Thymus (tissue), 14 donors: ENCODE measurements at places on chromosomes 4 and X. TPM values are rescaled to one million over a fixed set of nuclear protein-coding genes. Genes with fewer than 3 reads are reported as not detected.

DNA sequence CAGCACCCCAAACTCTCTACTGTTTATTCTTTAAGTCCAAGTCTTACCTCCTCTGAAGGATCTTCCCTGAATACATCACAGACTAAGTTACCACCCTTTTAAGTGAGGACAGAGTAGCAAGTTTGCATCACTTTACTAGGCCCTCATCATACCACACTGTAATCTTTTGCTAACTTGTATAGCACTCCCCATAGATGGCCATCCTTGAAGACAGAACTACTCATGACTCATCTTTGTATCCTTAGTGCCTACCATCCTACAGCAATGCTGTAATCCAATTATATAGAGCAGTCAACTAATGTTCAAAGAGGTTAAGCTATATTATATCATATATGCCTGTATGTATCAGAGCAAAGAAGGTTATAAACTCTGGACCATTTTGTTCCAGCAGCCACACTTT, 101.4 kb downstream of the ADAMTS3 start:
- no peak for DNase-seq

DNA sequence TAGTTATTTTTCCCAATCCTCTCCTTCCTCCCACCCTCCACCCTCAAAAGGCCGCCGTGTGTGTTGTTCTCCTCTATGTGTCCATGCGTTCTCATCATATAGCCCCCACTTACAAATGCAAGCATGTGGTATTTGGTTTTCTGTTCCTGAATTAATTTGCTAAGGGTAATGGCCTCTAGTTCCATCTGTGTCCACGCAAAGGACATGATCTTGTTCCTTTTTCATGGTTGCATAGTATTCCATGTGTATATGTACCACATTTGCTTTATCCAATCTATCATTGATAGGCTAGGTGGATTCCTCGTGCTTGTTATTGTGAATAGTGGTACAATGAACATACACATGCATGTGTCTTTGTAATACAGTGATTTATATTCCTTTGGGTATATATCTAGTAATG, 1193.7 kb downstream of the RPA4 start:
- DNase-seq = no peak

DNA sequence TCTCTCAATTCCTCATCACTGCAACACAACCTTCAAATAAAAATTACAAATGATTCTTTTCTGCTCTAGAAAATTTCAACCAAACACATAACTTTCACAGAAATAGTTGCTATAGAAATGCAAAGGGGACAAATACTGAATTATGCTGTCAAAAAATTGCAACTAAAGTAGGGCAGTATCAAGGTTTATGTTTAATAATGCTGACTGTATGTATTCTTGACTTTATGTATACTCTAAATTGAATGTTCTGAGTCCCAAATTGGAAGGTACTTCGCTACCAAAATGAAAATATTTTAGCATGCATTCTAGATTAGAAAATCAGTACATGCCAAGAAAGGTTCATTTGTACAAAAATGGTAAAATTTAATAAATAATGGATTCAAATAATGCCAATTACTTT, 237.3 kb upstream of the TET2 start:
- no peak for DNase-seq

GRCh38 chr4:144557404-144557803, 88.6 kb upstream of the HHIP start:
- no peak for DNase-seq

GRCh38 chrX:155876704-155877103, 4.4 kb upstream of the VAMP7 start:
- no peak for DNase-seq

DNA sequence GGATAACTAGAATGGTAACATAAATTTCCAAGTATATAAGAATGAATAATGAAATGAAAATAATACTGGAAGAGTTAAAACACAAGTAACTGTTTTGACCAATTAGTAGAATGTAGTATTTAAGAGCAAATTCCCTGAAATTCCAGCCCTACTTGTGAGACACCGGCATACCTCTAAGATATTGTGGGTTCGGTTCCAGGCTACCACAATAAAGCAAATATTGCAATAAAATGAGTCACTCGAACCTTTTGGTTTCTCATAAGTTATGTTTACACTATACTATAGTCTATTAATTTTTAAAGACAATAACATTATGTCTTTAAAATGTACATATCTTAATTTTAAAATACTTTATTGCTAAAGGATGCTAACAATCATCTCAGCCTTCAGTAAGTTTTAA, 15.2 kb upstream of the IQCM start:
- no peak for DNase-seq

GRCh38 chrX:74525116-74525515, 89.3 kb downstream of the RLIM start:
- DNase-seq = no peak

Gene REELD1
- 0.05 TPM for total RNA-seq

GRCh38 chr4:99879458-99879857, 14.8 kb downstream of the LAMTOR3 start:
- no peak for DNase-seq

Gene F11
- not detected for total RNA-seq

Gene ENPP6
- 2.0 TPM for total RNA-seq

GRCh38 chr4:147129687-147130086, 184.0 kb upstream of the TTC29 start:
- no peak for DNase-seq

Gene GPR82
- total RNA-seq = 0.61 TPM

Gene INTU
- 2.4 TPM for total RNA-seq

Gene DGKK
- total RNA-seq = under 0.01 TPM

GRCh38 chr4:75717408-75717807, 7.0 kb upstream of the USO1 start:
- no peak for DNase-seq

DNA sequence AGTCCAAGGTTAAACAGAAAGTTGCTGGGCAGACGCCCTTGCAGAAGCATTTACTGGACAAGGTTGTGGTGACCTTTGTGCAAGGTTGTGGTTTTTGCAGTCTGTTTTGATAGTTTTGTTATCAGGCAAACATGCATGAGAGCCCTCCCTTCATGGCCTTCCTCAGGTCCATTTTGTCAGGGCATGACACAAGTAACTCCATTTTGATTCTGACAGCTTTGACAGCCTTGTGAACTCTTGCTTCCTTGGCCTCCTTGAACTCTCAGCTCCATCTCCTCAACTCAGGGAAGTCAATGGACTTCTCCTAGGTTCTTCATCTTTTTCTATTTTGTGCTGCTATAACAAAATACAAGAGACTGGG, 97.7 kb downstream of the CEP44 start:
- DNase-seq = no peak

Gene LUZP4
- total RNA-seq = not detected

Gene POU3F4
- not detected for total RNA-seq

DNA sequence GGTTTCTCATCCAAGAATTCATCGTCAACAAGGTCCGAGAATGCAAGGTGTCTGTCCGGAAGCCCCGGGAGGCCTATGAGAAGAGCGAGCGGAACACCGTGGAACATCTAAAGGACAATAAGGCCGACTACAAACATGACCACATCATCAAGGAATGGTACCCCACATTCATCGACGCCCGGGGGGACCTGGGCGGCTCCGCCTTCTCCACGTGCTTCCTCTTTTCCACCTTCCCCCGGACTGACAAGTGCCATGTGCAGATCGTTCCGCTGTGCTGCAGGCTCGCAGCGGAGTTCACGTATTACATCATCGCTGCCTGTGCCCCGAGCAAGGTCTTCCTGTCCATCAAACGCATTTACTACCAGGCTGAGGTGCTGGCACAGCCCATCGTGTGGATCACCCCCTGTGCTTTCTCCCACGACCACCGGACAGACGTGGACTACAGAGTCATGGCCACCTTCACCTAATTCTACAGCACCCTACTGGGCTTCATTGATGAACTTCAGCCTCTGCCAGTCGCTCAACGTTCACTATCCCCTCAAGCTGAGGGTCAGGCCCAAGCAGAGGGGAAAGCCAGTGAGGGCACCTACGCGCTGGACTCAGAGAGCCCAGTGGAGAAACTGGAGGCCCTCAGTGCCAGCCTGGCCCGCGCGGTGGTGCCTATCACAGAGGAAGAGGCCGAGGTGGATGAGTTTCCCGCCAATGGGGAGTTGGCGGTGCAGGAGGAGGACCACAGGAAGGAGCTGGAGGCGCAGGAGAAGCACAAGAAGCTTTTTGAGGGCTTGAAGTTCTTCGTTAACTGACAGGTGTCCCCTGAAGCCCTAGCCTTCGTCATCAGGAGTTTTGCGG, 125.9 kb upstream of the PABPC4L start:
- DNase-seq = no peak

DNA sequence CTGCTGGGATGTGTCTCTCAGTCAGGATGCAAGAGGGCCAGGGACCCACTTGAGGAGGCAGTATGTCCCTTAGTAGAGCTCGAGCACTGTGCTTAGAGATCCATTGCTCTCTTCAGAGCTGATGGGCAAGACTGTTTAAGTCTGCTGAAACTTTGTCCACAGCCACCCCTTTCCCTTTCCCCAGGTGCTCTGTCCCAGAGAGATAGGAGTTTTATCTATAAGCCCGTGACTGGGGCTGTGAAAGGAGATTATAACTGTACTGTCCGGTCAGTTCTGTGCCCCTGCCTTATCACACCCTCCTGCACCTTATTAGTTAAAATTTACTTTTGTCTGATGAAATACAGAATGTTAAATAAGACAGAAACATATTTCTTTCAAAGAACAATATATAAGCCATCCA, 378.4 kb downstream of the PABPC4L start:
- no peak for DNase-seq

- DNase-seq = no peak
Observed at GRCh38 chr4:120801137-120801758, 121.3 kb downstream of the PRDM5 start.

DNA sequence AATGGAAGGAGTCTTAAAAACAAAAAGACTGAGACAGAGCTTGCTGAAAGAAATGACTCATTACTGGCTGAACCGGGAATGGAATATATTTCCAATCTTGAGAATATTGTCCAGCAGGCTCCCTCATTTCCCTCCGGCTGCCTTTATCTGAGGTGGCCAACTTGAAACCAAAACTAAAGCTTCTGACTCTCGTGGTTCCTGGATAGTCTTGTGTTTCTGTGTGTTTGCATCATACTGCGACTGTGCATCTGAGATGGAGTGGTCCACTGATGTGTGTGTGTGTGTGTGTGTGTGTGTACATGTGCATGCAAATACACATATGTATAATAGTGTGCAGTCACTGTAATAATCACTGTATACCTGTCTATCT, 145.6 kb upstream of the SCML1 start:
- DNase-seq = no peak

DNA sequence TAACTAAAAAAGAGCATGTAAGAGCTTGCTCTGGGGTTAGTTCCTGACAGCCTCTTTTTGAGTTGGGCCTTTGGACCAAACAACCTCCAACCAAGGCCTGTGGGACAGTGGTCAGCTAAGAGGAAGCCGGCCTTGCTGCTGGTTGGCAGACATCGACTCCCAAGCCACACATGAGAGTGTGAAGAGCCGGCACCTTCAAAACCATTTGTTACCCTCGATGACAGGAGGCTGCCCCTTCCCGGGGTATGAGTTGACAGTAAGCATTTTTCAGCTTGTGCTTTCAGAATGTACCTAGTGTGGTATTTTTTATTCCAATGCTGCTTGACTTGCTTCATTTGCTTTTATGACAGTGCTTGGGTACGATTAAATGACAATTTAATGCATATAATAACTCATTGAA, 168.6 kb upstream of the IGFBP7 start:
- DNase-seq = no peak

DNA sequence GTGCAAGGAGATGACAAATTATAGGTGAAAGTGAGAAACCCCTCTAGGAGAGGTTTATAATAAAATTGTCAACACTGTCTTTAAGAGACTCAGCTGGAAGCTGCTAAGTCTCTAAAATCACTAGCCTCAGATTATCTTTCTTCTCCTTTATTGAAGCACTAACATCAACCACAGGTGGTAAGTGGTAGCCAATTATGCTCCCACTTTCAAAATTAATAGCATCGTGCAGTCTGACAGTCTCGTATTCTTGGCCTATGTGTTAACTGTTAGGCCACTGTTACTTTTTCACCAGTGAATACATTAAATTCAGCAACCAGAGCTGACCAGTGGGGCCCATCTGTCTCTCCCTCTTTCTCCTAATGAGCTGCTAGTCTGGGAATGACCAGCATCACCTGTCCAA, 674.1 kb downstream of the RAPGEF2 start:
- DNase-seq = no peak

Gene KCTD8
- not detected for total RNA-seq

DNA sequence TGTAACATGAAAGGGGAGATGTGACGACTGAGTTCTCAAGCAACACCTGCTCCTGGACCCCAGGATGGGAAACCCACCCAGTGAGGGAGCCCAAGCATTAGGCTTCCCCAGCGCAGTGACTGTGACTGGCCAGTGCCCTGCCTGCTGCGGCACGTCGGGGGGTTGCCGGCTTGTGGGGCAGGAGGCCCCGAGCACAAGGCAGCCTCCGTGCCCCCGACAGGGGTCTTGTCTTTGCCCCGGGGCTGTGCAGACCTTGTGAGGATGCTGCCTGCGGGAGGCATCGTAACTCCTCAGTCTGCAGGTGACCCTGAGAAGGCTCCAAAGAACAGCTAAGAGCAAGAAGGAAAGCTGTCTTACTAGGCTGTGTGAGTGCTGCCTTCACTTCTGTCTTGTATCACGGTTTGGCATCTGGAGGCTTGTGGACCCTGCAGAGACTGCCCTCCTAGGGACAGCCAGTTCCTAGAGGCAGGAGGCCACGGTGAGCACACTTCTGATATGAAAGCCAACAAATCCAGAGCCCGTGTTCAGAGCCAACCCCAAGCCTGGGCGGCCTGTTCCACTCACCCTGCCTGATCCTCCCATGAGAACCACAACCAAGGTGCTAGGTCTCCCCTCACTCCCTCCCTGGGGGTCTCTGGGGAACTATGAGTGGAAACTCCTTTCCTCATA, 47.7 kb downstream of the FGFRL1 start:
- no peak for DNase-seq

Gene PAGE2B
- total RNA-seq = 0.14 TPM

- no peak for DNase-seq
Observed at GRCh38 chrX:10952619-10953018, 158.5 kb upstream of the HCCS start.

- DNase-seq = no peak
Observed at GRCh38 chr4:124337874-124338273, 374.7 kb downstream of the ANKRD50 start.

- DNase-seq = no peak
Observed at GRCh38 chr4:182642831-182643230, 274.4 kb downstream of the DCTD start.

GRCh38 chr4:114378305-114378903, 220.2 kb upstream of the UGT8 start:
- DNase-seq = no peak

- no peak for DNase-seq
Observed at GRCh38 chr4:142416711-142417275, 429.3 kb downstream of the INPP4B start.

Gene AGTR2
- 3.0 TPM for total RNA-seq

- no peak for DNase-seq
Observed at GRCh38 chrX:151752847-151753246, 18.3 kb downstream of the CNGA2 start.

Gene KLF8
- 0.71 TPM for total RNA-seq
